ENCODE measurements at places on chromosomes 6 and 20. TPM values are rescaled to one million over a fixed set of nuclear protein-coding genes. Genes with fewer than 3 reads are reported as not detected.
A peak's percentile ranks its signal among the peaks of the same experiment; 100 is the strongest.

HUS1B gene
- polyA plus RNA-seq = not detected

DNA sequence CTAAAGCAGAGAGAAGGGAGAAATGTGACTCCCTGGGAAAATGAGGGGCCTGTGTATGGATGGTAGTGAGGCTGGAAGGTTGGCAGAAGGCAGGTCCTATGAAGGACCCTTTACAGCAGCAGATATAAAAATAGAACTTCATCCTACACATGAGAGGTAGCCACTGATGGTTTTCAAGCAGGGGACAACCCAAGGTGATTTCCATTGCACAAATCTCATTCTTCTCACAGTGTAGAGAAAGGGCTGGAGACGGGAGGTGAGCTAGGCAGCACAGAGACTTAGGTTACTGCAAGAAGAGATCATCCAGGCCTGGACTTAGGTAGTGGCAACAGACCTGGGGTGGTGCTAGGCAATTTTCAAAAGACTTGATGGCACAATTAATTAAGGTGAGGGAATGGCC is 30.7 kb downstream of the TRAM2 start:
- no peak for DNase-seq

DNA sequence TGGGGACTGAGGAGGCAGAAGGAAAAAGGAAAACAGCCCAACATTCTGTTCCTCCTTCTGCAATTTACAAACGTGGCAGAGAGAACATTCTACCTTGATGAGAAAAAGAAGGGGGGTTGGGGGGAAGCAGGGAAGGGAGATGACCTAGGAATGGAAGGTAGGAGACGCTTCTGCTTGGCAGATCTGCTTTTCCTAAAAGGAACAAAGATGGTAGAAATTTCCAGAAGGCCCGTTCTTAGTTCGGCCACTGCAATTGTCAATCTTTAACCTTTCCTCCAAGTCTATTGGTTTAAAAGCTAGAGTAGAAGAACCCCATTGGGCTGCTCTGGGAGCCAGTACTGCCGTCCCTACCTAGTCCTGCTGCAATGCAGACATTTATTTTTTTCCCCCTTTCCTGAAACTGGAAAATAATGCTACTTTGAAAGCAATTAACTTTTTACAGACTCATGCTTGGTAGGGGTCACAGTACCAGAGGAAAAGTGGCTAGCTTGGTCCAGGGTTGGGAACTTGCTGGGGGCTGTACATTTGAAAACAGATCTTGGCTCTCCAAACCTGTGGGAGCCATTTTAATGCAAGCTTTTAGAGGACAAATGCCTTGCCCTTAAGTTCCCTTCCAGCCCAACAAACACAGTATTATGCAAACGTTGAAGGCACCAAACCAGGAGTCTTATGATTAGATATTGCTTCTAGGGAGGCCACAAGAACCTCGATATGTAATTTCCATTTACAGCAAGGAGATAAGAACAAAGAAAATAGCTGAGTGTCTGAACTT is 2.6 kb downstream of the ZMYND8 start:
- DNase-seq = no peak

- DNase-seq = no peak
These were observed 19.4 kb downstream of the GPX6 start for GRCh38 chr6:28496099-28496779.

E2F1 gene
- 4.7 TPM for polyA plus RNA-seq

DNA sequence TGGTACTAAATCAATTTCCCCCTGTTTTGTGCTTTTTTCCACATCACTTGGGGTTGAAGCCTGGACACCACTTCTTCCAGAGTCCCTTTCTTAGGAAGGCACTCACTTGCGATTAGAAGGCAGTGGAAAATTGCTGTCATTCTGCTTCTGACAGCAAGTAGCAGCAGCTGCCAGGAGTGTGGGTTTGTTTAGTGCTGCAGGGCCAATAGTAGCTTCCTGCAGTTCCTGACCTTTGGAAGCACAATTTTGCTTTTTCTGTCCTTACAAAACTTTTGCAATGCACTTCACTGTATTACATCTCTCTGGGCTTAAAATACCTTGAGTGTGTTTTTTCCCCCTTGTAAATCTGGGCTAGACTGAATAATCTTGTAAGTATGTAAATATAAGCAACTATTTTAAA is 12.5 kb upstream of the HLA-DRA start:
- no peak for DNase-seq

SLC17A2 gene
- polyA plus RNA-seq = not detected

GRCh38 chr20:47710665-47711045 is 74.6 kb downstream of the SULF2 start:
- no peak for DNase-seq

GHRH gene
- not detected for polyA plus RNA-seq

PBOV1 gene
- polyA plus RNA-seq = not detected

GCLC gene
- 12.7 TPM for polyA plus RNA-seq

PMEPA1 gene
- 9.5 TPM for polyA plus RNA-seq

GRCh38 chr6:8131265-8131897 is 29.0 kb upstream of the EEF1E1 start:
- peak; percentile 38 for DNase-seq

DNA sequence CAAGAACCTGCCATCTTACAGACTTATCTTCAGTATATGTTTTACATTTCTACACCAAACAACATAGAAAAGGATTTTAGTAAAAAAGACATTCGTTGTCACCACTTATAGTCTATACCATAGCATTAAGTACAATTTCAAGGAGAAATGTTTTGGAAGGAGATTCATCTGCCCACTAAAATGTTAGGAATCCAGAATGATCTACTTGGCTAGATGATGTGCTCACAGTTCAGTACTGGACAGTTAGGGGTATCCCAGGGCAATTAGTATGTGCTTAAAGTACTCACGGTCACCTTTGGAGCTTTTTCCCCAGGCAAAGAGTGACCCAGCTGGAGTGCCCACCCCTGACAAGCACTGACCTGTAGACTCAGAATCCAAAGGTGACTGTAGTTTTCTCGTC is 222.9 kb downstream of the SLC24A3 start:
- DNase-seq = no peak

DNA sequence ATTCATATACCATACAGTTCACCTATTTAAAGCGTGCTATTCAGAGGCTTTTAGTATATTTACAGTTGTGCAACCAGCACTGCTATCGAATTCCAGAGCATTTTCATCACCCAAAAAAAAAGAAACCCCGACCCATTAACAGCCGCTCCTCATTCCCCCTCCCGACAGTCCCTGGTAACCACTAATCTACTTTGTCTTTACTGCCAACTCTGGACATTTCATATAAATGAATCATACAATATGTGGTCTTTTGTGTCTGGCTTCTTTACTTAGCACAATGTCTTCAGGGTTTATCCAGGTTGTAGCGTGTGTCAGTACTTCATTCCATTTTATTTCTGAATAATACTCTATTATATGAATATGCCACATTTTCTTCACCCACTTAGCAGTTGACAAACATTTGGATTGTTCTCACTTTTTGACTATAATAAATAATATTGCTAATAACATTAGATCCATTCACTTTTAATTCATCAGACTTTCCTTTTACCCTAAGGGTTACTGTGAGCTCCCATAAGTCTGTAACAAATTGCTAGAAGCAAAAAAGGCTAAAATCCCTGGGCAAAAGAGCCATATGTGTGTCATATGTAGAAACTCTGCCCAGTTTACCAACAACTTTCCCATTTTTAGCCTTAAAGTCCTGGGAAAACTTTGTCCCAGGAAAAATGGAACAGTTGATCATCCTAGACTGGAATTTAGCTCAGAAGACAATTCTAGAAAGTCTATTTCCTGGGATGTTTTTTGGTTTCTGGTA is 23.2 kb upstream of the ROS1 start:
- DNase-seq = no peak

WFDC12 gene
- not detected for polyA plus RNA-seq

TREM1 gene
- polyA plus RNA-seq = 0.66 TPM

- DNase-seq = no peak
These were observed 202.1 kb downstream of the ANKRD60 start for GRCh38 chr20:58026361-58026760.

DNA sequence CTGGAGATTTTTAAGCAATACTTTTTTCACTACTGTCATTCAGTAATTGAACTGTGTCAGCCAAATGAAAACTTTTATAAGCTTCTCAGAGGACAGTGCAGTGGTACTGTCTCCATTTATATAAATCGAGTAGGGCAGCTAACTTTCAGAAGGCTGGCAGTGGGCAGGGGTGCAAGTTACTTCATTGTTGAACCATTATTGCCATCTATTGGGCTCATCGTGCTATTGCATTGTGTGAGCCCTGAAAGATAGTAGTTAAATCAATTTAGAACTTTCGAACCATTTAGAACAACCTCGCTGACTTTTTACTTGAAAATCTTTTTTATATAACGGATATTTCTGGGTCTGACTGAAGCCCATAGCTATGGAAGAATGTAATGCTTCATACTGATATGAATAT is 347.8 kb upstream of the PLCB4 start:
- peak; percentile 84 for DNase-seq

PARD6B gene
- 1.1 TPM for polyA plus RNA-seq

GRCh38 chr6:73667798-73668197 is 14.0 kb upstream of the SLC17A5 start:
- no peak for DNase-seq

All from adrenal gland (tissue), 19 donors.